ENCODE measurements at places on chromosomes 16 and 17.

DNA sequence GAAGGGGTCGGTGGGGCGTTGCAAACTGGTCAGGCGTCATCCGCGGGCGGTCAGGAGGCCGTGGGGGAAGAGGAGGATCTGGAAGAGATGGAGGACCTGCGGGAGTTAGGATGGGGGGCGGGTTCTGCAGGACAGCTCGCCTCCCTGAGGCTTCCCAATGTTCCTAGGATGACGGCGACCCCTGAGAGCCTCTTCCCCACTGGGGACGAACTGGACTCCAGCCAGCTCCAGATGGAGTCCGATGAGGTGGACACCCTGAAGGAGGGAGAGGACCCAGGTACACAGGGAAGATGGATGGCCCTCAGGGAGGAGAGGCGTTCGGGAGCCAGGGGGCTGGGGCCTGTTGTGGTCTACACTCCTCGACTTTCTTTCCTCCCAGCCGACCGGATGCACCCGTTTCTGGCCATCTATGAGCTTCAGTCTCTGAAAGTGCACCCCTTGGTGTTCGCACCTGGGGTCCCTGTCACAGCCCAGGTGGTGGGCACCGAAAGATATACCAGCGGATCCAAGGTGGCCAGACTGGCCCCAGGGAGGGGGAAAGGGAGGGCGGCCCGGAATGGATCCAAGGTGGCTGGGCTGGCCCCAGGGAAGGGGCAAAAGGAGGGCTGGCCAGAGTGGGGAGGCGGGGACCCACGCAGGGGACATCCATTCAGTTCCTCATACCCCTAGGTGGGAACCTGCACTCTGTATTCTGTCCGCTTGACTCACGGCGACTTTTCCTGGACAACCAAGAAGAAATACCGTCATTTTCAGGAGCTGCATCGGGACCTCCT lies 839 bp downstream of the PLD2 start:
- no peak for DNase-seq

GRCh38 chr17:7056386-7056785 lies 12.5 kb upstream of the SLC16A11 start:
- no peak for DNase-seq

DNA sequence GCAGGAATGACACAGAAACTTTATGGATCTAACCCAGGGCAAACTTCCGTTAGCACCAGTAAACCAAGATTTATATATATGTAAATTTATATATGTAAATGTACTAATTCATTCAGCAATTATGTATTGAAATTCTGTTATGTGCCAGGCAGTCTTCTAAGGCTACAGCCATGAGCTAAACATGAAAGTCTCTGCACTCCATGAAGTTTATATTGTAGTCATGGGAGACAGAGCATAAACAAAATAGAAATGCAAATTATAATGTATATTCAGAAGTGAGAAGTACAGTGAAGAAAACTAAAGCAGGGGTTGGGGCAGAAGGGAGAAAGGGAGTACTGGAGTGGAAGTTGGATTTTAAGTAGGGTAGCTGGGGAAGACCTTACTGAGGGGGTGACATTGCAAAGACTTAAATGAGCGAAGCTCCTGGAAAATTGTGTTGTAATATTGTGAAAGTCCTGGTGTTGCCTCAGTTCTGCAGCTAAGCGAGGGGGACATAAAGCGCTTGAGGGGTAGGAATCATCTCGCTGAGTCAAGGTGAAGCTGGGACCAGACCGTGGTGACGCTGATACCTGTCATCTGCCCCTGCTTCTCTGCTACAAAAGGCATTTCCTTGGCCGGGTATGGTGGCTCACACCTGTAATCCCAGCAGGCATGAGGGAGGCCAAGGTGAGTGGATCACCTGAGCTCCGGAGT lies 64.8 kb downstream of the YPEL2 start:
- DNase-seq = no peak

DNA sequence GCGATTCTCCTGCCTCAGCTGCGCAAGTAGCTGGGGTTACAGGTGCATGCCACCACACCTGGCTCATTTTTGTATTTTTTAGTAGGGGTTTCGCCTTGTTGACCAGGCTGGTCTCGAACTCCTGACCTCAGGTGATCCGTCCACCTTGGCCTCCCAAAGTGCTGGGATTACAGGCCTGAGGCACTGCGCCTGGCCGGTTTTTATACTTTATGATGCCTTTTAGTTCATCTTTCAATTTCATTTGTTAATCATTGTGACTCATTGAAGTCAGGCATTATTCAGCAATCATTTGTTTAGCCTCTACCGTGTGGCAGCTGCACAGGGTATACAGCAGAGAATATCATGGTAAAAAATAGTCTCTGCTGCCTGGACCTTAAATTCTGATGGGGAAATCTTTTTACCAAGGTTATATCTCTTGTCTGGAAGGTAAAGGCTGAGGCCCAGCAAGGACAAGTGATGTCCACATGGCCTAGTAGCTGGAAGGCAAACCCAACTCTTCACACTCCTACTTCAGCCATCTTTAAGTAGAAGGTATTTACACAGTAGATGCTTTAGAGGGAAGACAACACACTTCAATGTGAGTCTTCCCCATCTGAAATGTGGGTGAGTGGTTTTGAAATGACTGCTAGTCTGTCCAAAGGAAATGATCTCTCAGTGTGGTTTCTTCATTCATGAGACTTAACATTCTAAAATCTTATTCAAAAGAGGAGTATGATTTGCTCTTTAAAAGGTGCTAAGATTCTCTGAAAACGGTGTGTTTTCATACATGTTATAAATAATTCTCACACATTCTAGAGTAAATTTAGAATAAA lies 2.4 kb downstream of the PRPSAP2 start:
- no peak for DNase-seq

DNA sequence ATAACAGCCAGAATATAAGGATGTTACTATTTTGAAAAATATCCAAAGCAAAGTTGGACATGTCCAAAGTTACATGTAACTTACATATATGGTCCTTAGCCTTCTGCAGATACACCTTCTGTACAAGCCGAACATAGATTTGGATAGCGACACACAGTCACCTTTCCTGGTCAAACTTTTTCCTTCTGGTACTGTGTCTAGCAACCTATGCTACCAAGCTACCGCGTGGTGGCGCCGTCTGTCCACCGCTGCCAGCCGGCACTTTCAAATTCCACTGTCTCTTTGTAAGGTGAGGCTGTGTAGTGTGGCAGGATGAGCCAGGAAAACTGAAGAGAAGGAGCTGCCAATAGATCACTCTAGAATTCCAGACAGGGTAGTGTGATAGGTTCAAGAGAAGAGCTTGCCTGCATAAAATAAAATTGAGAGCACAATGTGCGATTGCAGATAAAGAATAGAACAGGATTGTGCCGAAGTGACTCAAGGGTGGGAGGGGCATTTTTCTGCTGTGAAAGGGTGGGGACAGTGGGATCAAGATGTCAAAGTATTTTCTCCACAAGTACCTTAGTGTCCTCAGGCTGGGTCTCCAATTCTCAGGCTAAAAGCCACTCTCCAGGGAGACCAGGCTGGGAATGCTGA lies 366.9 kb downstream of the SLC39A11 start:
- peak; percentile 88 for DNase-seq

DNA sequence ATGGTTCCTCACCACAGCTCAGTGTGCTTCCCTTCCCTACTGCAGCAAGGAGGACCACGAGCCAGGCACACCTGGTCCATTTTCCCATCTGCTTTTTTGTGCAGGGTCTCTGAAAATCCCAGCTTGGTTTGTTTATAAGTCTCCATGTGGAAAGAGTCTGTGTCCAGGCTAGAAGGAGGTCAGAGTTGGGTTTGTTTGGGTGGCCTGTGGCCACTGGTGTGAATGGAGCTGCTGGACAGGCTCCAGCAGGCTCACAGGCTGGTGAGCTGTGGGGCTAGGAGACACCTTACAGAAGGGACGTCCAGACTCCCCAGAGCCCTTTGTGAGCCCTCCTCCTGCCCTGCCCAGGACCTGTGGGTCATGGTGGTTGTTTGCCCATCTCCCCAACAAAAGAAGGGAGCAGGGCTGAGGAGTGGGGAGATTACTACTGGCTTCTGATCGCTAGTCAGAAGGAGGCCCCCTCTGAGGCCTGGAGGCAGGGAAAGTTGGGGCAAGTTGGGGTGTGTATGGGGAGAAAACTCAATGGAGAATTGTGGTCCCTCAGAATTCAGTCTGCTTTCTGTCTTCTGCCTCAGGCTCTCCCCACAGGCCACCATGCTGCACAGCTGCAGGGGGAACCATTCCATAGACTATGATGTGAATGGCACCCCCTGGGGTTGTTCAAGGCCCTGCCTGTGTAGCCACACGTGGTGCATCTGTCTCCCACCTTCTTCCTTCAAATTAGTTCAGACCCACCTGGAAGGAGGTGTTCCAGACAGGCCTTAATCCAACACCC lies 4.1 kb downstream of the RARA start:
- DNase-seq = no peak

DNA sequence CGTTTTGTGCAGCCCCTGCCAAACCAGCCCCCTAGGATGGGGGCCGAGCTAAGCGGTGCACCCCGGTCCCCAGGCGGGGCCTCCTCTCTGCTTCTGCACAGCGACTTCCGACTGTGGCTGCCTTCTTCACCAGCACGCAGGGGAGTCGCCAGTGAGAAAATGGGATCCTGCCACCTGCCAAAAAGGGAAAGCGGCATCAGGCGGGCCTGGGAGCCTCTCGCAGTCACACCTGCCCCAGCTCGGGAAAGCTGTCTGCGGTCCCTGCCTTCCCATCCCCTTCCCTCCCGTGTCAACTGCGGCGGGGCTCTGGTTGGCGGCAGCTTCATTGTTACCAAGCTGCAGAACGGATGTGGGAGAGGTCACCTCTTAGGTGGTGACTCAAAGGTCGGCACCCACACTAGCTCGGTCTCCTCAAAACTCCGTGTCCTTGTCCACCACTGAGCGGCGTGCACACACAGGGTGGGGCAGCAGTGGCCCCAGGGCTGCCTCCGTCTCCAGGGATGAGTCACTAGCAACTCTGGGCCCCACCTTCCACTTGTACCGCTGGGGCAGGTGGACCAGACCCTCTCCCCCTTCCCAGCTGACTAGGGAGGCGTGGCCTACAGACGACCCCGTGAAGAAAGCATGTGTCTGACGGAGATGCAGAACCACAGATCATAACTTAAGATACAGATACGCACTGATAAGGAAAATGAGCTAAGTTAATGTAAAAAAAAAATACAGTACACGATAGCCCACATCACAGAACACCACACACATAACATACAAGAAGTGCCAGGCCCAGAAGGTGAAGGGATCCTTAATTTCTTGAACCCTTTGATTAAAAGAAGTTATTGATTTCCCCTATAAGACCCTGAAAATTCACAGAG lies 1.5 kb upstream of the PCYT2 start:
- no peak for DNase-seq

All from SK-MEL-5 (cell line).